ENCODE measurements at places on chromosomes 2 and 18.
A peak's percentile ranks its signal among the peaks of the same experiment; 100 is the strongest.

GRCh38 chr2:66862885-66863650, 428.1 kb downstream of the MEIS1 start:
- DNase-seq = no peak

DNA sequence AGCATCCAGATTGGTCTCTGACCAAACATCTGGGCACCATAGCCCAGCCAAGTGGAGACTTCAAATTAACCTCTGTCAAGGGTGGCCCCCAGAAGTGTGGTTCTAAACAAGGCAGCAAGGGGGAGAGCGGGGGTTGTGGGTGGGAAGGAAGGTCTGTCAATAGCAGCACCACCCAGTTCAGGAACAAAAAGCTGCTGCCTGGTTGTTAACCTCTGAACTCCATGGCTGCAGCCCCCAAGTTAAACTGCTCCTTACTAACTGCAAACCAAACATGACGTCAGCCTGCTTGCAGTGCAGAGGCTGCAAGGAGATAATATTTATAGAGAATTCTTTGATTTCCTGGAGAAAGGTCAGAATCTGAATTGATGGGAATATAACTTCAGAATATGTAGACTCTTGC, 76.5 kb downstream of the ARL4C start:
- no peak for DNase-seq

GRCh38 chr18:34222307-34223163, 2.2 kb downstream of the NOL4 start:
- peak; percentile 6 for DNase-seq

- no peak for DNase-seq
Observed at GRCh38 chr18:50832754-50833153, 12.9 kb upstream of the MRO start.

DNA sequence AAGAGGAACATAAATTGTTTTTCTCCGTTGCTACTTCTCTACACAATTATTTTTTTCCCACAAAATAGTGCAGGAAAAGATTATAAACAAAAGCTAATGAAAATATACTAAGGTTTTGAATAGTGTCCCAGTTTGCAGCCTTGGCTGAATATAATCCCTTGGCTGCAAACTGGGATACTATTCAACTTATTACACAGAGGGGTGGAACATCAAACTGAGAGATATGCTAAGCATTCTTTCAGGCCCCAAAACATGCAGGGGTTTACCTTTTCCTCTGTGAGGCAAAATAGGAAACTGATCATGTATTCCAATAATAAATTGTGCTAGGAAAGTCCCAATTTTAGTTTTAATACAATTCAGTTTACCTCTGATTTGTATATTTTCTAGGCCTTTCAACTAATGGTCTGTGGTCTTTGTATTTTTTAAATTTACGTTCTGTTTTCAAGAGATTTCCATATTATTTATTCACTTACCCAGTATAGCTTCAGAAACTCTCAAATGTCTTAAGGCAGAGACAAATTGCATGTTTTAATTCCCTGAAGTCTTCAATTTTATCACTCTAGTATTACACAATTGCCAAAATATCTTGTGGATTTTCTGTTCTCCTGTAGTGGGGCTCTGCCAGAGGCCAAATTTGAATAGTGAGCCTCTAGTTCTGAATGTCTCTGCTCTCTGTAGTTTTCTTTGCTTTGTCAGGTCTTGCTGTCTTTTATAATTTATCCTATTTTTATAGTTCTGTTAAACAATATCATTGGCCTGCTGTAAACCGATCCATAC, 63.9 kb downstream of the PPP1R1C start:
- DNase-seq = no peak

DNA sequence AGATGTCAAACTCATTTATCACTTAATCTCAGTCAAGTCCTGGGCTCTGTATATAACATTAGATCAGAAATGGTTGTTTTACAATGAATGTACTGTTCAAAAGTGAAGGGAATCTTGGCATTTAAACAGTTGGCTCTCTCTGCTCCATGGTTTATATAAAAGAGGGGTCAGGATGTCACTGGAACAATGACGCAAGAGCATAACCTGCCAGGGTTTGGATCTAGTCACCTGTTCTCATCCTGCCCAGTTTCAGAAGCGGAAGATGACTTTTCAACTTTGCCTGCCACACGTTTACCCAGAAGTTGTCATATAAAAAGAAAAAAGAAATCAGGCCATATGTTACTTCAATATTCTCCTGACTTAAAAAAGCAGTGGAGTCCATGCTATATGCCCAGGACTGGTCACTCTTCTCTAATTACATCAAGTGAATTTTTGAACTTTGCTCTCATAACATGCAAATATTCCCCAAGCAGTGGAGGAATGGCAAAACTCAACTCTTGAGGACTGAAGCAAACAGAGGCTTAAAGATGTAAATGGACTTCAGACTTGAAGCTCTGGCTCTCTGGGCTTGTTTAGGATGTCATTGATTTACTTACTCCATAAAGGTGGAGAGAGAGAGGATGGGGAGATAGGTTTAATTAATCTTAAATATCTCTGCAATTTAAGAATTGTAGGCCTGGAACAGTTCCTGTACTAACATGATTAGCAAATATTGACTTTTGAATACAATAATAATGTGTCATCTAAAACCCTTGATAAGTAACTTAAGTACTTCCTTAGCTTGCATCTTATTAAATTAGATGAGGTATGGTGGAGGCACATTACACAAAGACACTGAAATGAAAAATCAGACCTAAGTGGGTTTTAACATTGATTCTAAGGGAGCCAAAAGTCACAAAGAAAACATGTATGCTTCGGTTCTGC, 58.3 kb downstream of the ETAA1 start:
- DNase-seq = no peak

DNA sequence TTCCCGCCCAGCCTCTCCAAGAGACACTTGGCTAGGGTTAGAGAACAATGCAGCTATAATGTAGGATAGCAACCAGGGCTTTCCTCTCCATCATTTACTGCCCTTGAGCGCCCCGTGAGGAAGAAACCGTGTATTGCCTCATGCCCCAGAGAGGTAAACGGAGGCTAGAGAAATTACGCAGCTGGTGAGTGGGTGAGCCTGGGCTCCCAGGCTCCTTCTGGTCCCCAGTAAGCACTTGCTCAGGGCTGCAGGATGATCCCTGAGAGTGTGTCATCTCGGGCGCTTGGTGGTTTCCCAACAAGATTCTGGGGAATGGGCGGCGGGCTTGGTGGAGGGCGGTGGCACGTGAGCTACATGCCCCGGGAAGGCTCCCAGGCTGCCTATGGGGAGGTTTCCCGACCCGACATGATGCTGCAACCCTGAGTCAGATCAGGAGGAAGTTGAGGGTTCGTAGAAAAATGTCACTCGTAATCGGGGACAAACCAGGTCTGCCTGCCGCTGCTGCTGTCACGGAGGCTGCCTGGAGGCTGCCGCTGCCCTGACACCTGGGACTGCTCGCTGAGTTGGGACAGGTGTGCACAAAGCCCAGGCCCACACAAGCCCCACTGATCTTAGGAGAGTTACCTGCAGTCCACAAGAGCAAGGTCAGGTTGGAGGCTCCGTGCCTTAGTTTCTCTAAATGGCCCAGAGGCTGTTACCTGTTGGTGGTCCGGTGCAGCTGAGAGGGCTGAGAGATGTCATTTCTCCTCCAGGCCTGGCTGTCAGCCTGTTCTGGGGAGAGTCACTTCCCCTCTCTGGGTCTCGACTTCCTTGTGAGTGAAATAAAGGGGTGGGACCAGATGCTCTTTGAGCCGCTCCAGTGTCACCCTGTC, at the start of gene GPR55:
Gene GPR55 (minus strand): TSS at position 773 of the 872 bp plus-strand sequence. CDS start 14,280 bp downstream, outside the sequence.
- peak; percentile 60 for DNase-seq

DNA sequence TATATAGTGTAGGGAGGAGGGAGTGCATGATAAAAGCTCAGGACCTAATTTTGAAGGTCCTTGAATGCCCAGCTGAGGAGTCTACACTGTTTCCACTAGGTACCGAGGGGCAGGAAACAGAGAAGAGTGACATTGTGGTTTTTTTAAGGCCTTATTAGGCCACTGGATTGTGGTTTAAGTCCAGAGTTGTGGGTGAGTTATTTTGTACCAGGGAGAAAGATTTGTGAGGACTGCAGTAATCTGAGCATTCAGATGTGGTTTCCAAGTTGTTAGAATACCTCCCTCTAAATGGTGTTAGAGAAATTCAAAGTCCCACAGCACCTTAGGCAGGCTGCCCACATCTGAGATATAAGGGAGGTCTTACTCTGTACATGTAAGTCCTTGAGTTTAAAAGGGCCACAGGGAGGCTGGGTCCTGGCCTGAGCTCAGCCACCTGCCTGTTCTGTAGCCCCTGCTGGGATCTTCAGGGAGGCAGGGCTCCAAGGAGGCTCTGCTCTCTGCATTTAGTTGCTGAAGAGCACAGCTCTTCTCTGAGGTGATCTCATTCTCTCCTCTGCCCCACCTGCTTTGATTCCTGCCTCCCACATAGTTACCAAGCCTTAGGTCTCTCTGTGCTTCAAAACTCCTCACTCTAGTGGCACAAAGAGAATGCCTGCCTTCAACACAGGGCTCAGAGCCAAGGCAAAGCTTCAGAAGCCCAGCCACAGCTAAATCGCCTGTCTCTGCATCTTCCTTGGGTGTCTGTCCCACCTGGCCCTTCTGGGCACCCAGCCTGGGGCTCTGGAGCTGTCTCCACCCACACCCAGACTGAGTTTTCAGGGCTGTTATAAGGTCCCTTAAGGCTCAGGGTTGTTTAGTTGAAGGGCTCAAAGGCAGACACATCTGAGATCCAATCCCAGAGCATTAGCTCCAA, 88.1 kb downstream of the VSNL1 start:
- no peak for DNase-seq
